ENCODE measurements at places on chromosomes 6 and 20. TPM values are rescaled to one million over a fixed set of nuclear protein-coding genes. Genes with fewer than 3 reads are reported as not detected.

PTPRK gene
- 53.1 TPM for total RNA-seq

FKBP1C gene
- total RNA-seq, result not detected

HAO1 gene
- total RNA-seq, result not detected

SMOC2 gene
- 112 TPM for total RNA-seq

DNA sequence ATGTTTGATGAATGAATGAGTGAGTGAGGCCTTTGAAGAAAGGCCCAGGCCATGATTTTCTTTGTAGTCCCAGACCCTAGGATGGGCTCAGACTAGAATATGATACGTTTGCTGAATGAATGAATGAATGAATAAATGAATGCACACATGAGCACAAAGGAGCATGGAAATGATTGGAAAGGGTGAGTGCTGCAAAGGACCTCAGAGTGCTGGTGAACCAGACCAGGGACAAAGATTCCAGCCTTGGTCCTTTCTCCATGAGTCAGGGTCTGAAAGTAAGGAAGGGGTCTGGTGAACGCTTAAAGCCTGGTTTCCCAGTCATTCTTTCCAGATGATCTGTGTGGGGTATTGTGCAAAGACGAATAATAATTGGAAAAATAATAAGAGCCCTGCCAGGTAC, 40.0 kb upstream of the MRPS18A start:
- H3K4me3 ChIP-seq, result no peak overlapping the region
- H3K27ac ChIP-seq, result no peak overlapping the region
- no peaks in the 10 kb centered on the region for H3K27me3 ChIP-seq
- DNase-seq, result no peak

DNA sequence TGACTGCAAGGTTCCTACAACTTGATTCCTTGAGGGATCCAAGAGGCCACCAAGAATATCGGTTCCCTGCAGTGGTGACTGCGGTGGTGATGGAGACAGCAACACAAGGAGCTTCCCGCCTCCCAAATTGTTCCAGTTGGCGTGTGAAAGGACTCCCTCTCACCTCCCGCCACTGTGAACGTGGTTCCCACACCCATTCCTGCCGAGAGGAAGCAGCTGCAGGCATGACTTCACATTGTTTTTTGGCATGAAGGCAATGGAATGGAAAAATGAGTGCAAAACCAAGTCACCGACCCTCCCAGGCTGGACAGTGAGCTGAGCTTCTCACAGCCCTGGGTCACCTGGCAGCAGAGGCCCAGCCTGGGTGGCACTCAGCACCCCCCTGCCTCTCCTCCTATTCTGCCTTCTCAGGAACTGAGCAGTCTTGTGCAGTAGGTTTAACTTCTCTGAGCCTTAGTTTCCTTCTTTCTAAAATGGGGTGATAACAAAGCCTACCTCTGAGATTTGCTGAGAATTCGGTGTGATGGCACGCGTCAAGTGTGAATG, 75.0 kb downstream of the CNKSR3 start:
- no peak overlapping the region for H3K27ac ChIP-seq
- H3K36me3 ChIP-seq, result peaks cover 8% of the 10 kb centered on the region
- no peak overlapping the region for H3K4me3 ChIP-seq
- DNase-seq, result no peak
- H3K27me3 ChIP-seq, result no peaks in the 10 kb centered on the region
- H3K4me1 ChIP-seq, result peaks cover 36% of the 10 kb centered on the region

DNA sequence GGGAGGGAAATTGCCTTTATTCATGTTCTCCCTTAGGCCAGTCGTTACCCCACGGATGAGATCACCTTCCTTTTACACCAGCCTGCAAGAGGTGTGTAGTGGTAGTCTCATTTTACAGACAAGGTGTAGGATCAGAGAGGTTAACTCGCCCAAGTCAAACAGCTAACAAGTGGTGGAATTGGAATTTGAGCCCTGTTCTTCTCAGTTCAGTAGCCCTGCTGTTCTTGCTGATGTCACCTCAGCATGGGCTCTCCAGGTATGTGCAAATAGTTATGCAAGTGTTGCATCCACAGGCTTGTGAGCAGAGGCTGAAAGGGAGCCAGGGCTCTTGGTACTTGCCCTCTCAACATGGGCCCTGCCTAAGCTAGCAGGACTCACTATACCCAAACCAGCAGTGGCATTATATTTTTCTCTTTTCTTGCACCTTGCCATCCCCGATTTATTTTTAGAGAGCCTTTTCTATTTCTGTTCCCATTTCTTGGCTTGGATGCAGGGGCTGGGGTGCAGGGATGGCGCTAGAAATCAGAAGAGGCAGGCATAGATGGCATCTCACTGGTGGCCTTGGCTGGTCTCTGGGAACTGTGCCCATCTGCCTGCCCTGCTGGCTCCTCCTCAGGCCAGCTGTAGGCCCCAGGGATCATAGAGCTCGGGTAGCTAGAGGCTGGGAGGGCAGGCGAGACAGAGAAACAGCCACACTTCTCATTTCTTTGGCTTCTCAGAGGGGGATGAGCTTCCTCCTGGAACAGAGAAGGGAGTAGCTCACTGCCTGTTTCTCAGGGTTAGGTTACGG, 18.2 kb downstream of the PPARD start:
- no peaks in the 10 kb centered on the region for H3K27me3 ChIP-seq
- no peak overlapping the region for H3K4me3 ChIP-seq
- H3K27ac ChIP-seq, result peak overlapping the region; percentile 25
- H3K4me1 ChIP-seq, result peaks cover 39% of the 10 kb centered on the region
- no peak for DNase-seq

- H3K36me3 ChIP-seq, result no peaks in the 10 kb centered on the region
- no peaks in the 10 kb centered on the region for H3K27me3 ChIP-seq
- no peak for DNase-seq
- no peak overlapping the region for H3K4me3 ChIP-seq
- H3K27ac ChIP-seq, result no peak overlapping the region
Measured at GRCh38 chr20:24630486-24631172, 161.2 kb downstream of the SYNDIG1 start.
